ENCODE measurements at places on chromosomes 16 and 17. TPM values are rescaled to one million over a fixed set of nuclear protein-coding genes. Genes with fewer than 3 reads are reported as not detected.

GRCh38 chr16:5665834-5666233, 568.2 kb upstream of the EEF2KMT start:
- H3K4me1 ChIP-seq, result no peaks in the 10 kb centered on the region
- no peaks in the 10 kb centered on the region for H3K36me3 ChIP-seq
- no peak overlapping the region for H3K27ac ChIP-seq
- DNase-seq, result no peak

GRCh38 chr17:12429116-12429515, 236.6 kb upstream of the MYOCD start:
- no peak overlapping the region for H3K27ac ChIP-seq
- DNase-seq, result no peak
- H3K27me3 ChIP-seq, result no peaks in the 10 kb centered on the region
- H3K36me3 ChIP-seq, result no peaks in the 10 kb centered on the region

GRCh38 chr17:21602176-21602575, 90.1 kb upstream of the KCNJ18 start:
- H3K27ac ChIP-seq, result no peak overlapping the region
- H3K27me3 ChIP-seq, result peaks cover 13% of the 10 kb centered on the region
- no peak overlapping the region for H3K4me3 ChIP-seq
- H3K4me1 ChIP-seq, result no peaks in the 10 kb centered on the region
- DNase-seq, result no peak
- no peaks in the 10 kb centered on the region for H3K36me3 ChIP-seq

DNA sequence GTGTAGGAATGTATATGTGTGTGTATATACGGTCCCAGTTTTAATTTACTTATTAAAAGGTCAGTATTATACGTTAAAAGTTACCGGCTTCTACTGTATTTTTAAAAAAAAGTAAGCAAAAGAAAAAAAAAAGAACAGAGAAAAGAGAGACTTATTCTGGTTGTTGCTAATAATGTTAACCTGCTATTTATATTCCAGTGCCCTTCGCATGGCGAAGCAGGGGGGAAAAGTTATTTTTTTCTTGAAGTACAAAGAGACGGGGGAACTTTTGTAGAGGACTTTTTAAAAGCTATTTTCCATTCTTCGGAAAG, 1.6 kb downstream of the NOG start:
- H3K27ac ChIP-seq, result no peak overlapping the region
- H3K36me3 ChIP-seq, result no peaks in the 10 kb centered on the region
- peaks cover 46% of the 10 kb centered on the region for H3K4me1 ChIP-seq

DNA sequence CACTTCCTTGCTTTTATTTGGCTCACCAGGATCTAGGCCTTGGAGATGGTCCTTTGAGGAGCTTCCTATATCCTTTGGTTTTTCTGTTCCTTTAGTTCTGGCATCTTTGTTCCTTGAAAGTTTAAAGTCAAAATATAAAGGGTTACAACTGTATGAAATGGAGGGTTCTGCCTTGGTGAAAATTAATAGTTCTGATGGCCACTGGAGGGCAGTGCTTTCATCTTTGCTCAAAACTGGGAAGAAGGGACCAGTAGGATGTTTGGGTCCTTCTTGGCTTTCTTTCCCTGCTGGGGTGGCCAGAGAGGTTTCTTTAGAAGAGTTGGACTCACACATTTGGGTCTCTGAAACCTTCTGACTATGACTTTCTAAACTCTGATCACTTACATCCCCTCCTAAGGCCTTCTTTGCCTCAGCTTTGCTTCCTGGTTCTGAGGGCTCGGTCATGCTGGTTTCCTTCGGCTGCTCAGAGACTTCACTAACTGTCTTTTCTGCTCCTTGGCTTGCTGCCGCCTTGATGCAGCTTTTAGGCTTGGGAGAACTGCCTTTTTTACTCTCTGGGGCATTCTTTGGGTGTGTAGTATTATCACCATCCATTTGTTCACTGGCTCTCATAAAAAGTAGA, 10.9 kb upstream of the ITGA2B start:
- no peak for DNase-seq
- peaks cover 47% of the 10 kb centered on the region for H3K36me3 ChIP-seq
- H3K27me3 ChIP-seq, result no peaks in the 10 kb centered on the region

- H3K4me1 ChIP-seq, result peaks cover 43% of the 10 kb centered on the region
- no peak overlapping the region for H3K27ac ChIP-seq
- H3K27me3 ChIP-seq, result peaks cover 78% of the 10 kb centered on the region
- no peak overlapping the region for H3K4me3 ChIP-seq
- DNase-seq, result no peak
- no peaks in the 10 kb centered on the region for H3K36me3 ChIP-seq
Measured at GRCh38 chr17:48594538-48595277, 1.1 kb upstream of the HOXB5 start.

DNA sequence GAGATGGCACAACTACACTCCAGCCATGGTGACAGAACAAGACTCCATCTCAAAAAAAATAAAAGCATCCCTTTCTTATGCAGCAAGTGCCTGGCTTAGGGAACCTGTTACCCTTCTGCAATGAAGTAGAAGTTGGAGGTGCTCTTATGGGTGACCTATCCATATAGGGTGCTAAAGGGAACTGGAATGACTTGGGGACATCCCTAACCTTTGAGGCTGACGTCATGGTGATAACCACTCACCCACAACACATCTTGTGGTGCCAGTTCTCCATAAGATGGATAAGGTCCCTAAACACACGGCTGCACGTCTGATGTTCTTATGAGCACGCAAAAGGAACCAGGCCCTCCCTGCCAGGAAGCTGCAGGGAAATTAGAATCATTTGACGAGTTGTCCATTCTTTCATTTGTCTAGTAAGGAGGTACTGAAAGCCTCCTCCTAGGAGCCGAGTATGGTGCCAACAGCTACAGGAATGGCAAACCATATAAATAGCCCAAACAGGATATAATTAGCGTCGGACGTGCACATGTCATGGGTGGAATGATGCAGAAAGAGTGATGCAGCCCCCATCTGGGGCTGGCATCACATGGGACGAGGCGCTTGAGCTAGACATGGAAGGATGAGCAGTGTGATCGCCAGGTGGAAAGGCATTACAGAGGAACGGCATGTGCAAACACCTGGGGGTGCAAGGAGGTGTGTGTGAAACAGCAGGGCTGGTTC, 52.5 kb downstream of the ARHGAP27 start:
- no peak for DNase-seq
- no peaks in the 10 kb centered on the region for H3K36me3 ChIP-seq
- H3K27ac ChIP-seq, result no peak overlapping the region
- H3K4me1 ChIP-seq, result peaks cover 15% of the 10 kb centered on the region
- peaks cover 14% of the 10 kb centered on the region for H3K27me3 ChIP-seq
- H3K4me3 ChIP-seq, result no peak overlapping the region

DNA sequence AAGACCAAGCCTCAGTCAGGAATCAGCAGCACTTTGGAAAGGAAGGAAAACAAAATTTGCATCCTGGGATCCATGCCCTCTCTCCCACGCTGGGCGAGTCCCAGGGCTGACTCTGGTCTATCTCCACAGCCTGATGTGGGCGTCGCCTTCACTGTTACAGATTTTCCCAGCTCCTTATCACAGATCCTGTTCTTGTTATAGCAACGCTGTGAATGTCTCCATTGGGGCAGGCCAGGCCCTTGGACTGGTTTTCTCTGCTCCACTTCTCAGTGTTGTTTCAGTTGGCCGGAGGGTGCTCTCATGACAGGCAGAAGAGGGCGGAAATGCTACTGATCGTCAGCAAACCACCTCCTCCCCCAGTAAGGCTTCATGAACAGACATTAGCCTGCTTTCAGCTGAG, 127.9 kb upstream of the CDH11 start:
- no peak overlapping the region for H3K27ac ChIP-seq
- no peaks in the 10 kb centered on the region for H3K27me3 ChIP-seq
- no peak for DNase-seq
- no peaks in the 10 kb centered on the region for H3K36me3 ChIP-seq

DNA sequence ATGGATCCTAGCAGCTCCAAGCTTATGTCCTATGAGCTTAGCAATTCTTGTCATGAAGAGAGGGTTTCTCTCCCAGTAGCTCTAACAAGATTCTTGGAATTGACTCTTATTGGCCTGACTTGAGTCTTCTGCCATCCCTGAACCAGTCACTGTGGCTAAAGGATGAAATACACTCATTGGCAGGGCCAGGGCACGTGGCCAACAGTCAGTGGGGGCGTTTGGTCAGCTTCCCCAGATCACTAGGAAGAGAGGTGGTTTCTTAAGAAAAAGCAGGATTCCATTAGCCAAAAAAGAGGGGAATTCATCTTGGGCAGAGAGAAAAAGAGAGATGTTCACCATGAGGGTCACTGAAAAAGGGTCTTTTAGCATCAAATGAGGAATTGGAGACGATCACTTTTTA, 363.2 kb downstream of the SNX29 start:
- no peak overlapping the region for H3K4me3 ChIP-seq
- H3K4me1 ChIP-seq, result no peaks in the 10 kb centered on the region
- H3K36me3 ChIP-seq, result no peaks in the 10 kb centered on the region
- no peak overlapping the region for H3K27ac ChIP-seq
- no peaks in the 10 kb centered on the region for H3K27me3 ChIP-seq

GRCh38 chr16:75097941-75098901, 18.4 kb downstream of the LDHD start:
- peak overlapping the region; percentile 91 for H3K27ac ChIP-seq
- peak overlapping the region; percentile 27 for H3K4me3 ChIP-seq
- no peaks in the 10 kb centered on the region for H3K27me3 ChIP-seq
- peaks cover 41% of the 10 kb centered on the region for H3K4me1 ChIP-seq
- no peaks in the 10 kb centered on the region for H3K36me3 ChIP-seq

DNA sequence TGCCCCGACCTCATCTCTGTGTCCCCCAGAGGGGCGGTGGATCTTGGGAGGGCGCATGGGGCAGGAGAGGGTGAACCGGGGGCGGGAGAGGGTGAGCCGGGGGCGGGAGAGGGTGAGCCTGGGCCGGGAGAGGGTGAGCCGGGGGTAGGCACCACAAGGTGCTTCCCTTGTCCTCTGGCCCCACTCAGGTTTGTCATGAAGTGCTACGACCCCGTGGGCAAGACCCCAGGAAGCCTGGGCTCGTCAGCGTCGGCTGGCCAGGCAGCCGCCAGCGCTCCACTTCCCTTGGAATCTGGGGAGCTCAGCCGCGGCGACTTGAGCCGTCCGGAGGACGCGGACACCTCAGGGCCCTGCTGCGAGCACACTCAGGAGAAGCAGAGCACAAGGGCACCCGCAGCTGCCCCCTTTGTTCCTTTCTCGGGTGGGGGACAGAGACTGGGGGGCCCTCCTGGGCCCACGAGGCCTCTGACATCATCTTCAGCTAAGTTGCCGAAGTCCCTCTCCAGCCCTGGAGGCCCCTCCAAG, 18.9 kb downstream of the ASPSCR1 start:
- no peak overlapping the region for H3K27ac ChIP-seq
- H3K4me3 ChIP-seq, result no peak overlapping the region
- H3K4me1 ChIP-seq, result no peaks in the 10 kb centered on the region
- DNase-seq, result no peak

- no peak overlapping the region for H3K27ac ChIP-seq
- no peaks in the 10 kb centered on the region for H3K36me3 ChIP-seq
- no peaks in the 10 kb centered on the region for H3K4me1 ChIP-seq
- no peak overlapping the region for H3K4me3 ChIP-seq
- no peak for DNase-seq
Measured at GRCh38 chr16:5709889-5710288, 612.3 kb upstream of the EEF2KMT start.

DNA sequence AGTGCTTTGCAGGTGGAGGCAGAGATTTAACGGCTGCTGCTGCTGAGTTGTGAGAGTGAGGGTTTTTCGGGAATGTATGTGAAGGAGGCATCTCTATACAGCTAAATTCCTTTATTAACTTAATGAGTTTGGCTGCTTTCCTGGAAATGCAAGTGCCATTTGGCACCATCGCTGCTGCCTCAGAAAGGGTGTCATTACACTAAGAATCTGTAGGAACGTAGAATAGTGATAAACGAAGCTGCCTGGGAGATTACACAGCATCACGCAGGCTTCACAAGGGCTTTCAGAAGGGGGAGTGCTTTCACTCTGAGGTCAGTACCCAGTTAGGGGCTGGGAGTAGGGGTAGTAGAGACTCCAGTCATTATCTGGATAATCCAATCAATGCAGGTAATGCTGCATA, 14.1 kb upstream of the NLRP1 start:
- no peak for DNase-seq
- no peak overlapping the region for H3K4me3 ChIP-seq
- H3K27me3 ChIP-seq, result peaks cover 41% of the 10 kb centered on the region
- no peaks in the 10 kb centered on the region for H3K36me3 ChIP-seq

- H3K27ac ChIP-seq, result peak overlapping the region; percentile 90
- peaks cover 29% of the 10 kb centered on the region for H3K36me3 ChIP-seq
- H3K4me3 ChIP-seq, result peak overlapping the region; percentile 88
- peaks cover 36% of the 10 kb centered on the region for H3K4me1 ChIP-seq
Measured at GRCh38 chr17:81553018-81553615, 964 bp upstream of the FAAP100 start.

GRCh38 chr16:57167953-57168352, 17.9 kb downstream of the PSME3IP1 start:
- peaks cover 71% of the 10 kb centered on the region for H3K36me3 ChIP-seq
- no peak overlapping the region for H3K4me3 ChIP-seq
- H3K27ac ChIP-seq, result no peak overlapping the region
- peaks cover 5% of the 10 kb centered on the region for H3K4me1 ChIP-seq
- peak; percentile 41 for DNase-seq
- H3K27me3 ChIP-seq, result no peaks in the 10 kb centered on the region

The PRAC1 gene
- not detected for total RNA-seq

The KAT2A gene
- total RNA-seq, result 46.8 TPM

The HS3ST3A1 gene
- total RNA-seq, result not detected

The ASGR1 gene
- 1.3 TPM for total RNA-seq

The PLK1 gene
- 139 TPM for total RNA-seq

The NRN1L gene
- 1.2 TPM for total RNA-seq

The SLC9A5 gene
- total RNA-seq, result 3.1 TPM

The EPN3 gene
- not detected for total RNA-seq

The HS3ST4 gene
- not detected for total RNA-seq

The ARL5C gene
- not detected for total RNA-seq

The RIPOR1 gene
- total RNA-seq, result 10.6 TPM
